Cerebellar cortex (tissue), 1 donor: ENCODE measurements at places on chromosomes 13 and 19.
A peak's percentile ranks its signal among the peaks of the same experiment; 100 is the strongest.

GRCh38 chr19:16026756-16027155 lies 49.5 kb upstream of the TPM4 start:
- no peak for DNase-seq

- no peak for DNase-seq
These were observed 81.4 kb downstream of the IRS2 start for GRCh38 chr13:109704771-109705635.

- DNase-seq: no peak
These were observed 79.4 kb downstream of the ZIC5 start for GRCh38 chr13:99892196-99892613.

GRCh38 chr13:51746802-51747201 lies 57.2 kb downstream of the DHRS12 start:
- no peak for DNase-seq

- no peak for DNase-seq
These were observed 244.7 kb downstream of the COL4A1 start for GRCh38 chr13:110062077-110062776.

- no peak for DNase-seq
These were observed 3.8 kb downstream of the BST2 start for GRCh38 chr19:17401628-17402027.

- DNase-seq: no peak
These were observed 5.1 kb downstream of the ZNF555 start for GRCh38 chr19:2846180-2846894.

GRCh38 chr19:7705387-7706187 lies 3.7 kb upstream of the FCER2 start:
- no peak for DNase-seq

- DNase-seq: no peak
These were observed 9.8 kb upstream of the SERP2 start for GRCh38 chr13:44363631-44364344.

DNA sequence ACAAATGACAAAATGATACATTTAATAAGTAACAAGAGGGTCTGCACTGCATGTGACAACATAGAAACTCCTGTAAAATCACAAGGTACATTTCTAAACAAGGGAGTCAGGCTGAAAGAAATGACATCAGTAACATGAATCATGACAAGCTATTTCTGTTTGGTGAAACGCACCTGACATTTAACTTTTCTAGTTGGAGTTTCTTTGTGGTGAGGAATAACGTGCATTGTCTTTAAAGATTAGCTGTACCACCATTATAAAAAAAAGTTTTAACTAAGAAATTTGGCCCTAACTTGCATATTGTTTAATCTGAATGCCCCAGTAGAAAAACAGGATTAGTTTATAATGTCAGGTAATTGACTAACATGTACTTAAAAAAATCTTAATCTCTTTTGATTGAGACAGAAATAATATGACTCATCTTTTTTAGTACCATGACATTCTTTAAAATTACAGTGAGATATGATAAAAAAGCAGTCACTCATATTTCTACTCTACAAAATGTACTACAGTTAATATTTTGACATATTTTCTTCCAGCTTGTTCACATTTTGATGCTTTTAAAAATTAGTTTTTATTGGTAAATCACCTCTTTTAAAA lies 418.2 kb downstream of the KLF12 start:
- DNase-seq: no peak

DNA sequence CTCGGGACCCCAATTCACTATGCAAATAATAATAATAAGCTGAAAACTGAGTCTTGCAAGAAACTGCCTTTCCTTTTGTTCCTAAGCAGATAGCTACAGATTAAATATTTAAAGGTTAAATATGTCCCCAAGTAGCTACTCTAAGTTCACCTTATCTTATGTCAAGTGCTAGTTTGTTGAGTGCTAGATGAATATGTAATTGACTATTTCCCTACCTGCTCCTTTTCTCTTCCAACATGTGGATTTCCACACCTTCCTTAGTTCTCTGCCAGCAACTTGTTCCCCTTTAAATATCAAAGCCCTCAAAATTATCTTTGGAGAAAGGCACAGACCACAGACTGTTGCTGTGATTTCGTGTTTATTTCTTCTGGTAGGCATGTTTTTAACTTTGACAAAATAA lies 709.2 kb upstream of the SLITRK1 start:
- DNase-seq: no peak

DNA sequence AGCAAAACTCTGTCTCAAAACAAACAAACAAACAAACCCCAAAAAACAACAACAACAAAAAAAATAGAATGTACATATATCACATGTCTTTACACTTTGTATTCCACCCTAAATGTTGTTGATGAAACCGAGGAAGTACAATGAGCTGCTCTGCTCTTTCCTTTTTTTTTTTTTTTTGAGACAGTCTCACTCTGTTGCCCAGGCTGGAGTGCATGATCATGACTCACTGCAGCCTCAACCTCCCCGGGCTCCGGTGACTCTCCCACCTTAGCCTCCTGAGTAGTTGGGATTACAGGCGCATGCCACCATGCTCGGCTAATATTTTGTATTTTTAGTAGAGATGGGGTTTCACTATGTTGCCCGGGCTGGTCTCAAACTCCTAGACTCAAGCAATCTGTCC lies 30.6 kb upstream of the LRP3 start:
- DNase-seq: no peak

DNA sequence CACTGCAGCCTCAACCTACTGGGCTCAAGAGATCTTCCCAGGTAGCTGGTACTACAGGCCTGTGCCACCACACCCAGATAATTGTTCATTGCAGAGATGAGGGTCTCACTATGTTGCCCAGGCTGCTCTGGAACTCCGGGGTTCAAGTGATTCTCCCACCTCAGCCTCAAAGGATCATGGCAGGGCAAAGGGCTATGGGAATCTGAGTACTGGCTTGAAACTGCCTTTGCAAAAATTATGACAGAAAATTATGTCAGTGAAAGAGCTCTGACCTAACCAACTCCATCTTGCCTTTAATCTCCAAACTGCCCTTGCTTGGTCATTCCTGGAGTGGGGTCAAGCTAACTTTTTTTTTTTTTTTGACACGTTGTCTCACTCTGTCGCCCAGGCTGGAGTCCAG lies 1.3 kb upstream of the DNASE2 start:
- DNase-seq: no peak

GRCh38 chr13:83065108-83065507 lies 817.2 kb downstream of the SLITRK1 start:
- DNase-seq: no peak

DNA sequence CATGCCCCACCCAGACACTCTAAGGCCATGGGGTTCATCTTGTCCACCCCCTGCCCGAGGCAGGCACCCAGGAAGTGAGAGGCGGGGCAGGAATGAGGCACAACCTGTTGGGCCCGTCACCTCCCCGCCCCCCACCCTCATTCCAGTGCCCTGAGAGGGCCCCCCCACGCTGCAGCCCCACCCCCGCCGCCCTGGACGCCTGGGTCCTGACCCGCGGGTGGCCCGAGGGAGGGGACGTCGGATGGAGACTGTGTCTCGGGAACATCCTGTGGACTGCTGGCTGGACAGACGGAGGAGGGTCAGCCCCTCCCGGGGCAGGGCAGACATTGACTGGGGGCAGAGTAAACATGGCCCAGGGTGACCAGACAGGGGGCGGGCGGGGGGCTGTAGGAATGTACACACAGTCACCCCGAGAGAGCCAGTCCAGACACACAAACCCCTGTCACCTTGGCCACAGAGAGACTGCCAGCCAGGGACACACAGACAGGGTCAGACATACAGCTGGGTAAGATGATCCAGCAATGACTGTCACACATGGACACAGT lies 7.4 kb upstream of the JUNB start:
- no peak for DNase-seq

DNA sequence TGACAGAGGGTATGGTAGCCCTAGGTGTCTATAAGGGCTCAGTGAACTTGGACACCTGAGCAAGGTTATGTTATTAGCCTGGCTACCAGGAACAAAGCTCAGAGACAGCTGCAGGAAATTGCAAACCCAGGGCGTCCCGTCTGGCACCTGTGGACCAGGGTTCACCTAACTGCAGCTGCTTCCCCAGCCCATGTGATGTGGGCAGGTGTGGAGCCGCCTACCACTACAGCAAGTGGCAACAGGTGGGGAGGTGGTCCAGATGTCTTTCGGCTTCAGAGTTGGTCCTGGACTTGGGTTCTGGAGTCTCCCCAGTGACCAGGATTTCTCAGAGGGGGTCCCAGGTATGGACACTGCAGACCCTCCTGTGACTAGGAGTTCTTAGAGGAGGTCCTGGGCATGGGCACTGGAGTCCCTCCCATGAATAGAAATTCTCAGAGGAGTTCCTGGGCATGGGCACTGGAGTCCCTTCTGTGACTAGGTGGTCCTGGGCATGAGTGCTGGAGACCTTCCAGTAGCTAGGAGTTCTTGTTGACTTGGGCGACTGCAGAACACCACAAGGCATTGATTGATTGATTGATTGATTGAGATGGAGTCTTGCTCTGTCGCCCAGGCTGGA lies 25.2 kb downstream of the ACTL9 start:
- no peak for DNase-seq

GRCh38 chr19:46528601-46529590 lies 33.2 kb upstream of the PNMA8B start:
- no peak for DNase-seq

DNA sequence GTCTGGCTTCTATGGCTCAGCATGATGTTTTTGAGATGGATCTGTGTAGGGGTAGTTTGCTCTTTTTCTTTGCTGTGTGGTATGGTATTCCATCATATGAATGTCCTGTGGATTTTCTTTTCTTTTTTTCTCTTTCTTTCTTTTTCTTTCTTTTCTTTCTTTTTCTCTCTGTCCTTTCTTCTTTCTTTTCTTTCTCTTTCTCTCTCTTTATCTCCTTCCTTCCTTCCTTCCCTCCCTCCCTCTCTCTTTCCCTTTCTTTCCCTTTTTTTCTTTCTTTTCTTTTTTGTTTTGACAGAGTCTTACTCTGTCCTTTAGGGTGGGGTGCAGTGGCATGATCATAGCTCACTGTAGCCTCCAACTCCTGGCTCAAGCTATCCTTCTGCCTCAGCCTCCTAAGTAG lies 9.0 kb upstream of the HNRNPUL1 start:
- DNase-seq: no peak

GRCh38 chr13:42924344-42924743 lies 67.7 kb downstream of the EPSTI1 start:
- no peak for DNase-seq

DNA sequence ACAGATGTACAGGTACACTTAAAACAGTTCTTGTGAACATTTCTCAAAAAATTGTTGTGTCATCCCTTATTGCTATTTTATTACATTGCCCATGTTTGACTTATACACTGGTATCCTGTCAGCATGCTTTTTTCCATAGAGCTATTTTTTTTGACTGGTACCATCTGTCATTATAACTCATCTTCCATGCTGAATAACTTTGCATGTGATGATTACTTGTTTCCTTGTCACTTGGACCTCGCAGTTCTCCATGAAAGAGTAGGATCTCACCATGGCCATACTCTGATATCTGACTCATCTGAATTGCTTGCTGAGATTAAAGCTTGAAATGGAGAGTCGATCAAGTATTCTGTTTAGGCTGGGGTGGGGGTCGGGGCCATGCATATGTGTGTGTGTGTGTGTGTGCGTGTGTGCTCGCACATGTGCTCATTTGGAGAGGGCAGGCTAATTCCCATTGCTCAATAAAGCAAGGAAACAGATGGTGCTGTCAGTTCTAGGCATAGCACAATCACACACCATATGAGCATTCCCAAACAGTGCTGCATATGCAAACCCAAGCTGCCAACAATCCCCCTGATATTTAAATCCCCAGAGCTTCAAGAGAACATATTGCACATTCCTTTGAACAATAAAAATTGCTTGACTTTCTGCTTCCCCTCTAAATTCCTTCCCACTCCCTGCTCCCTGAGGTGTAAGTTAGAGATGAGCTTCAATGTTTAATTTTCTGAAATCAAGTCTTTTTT lies 62.9 kb downstream of the NHLRC3 start:
- peak; percentile 98 for DNase-seq

DNA sequence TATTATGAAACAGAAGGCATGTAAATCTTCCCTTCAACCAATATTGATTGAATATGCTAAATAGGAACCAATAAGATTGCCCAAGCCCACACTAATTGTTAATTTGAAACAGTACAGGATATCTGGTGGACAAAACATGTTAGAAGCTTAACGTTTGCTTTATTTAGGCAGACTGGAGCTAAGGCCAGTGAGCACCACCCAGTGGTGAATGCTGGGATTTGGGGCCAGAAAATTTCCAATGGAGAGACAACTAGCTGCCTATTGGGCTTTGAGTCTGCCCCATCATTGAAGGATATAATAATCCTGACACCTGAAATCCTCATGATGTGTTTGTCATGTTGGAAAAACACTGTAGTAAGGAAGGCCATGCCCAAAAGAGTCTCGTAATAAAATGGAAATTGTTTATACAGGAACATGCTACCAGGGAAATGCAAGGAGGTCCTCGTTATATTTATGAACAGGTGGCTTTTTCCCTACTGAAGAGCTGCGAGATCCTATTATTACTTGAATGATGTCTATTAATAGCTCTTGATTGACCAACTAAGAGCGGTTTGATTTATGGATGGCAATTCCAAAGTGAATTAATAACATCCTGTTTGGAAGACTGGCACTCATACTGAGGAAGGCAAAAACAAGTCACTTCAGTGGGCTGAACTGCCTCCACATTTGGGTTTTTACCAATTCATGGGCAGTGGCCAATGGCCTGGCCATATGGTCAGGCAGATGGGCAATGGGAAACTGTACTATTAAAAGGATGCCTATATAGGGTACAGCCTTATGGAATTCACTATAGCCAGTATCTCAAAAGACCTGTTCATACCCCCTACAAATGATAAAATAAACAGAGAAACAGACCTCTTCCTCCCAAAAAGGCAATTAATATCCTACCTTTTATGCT lies 8.7 kb downstream of the SIGLECL1 start:
- DNase-seq: peak; percentile 91

DNA sequence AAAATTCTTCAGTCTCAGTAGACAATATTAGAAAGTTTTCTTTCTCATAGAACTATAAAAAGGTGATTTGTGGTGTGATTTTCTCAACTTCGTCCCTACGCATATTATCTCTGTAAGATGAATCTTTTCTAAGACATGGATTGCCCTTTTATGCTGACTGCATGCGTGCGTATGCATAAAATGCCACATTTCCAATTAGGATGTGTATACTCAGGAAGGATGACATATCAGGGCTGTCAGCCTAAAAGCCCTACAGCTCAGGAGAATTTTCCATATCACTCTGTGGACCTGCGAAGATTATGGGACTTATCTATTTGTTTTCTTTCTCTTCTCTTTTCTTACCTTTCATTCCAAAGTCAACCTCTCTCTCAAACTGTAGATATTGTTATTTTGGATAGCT lies 166.5 kb upstream of the GPC6 start:
- DNase-seq: no peak

GRCh38 chr19:6056282-6056741 lies 54.0 kb downstream of the RFX2 start:
- DNase-seq: no peak
